ENCODE measurements at places on chromosomes 1 and 21.

- no peak for DNase-seq
Measured at GRCh38 chr1:84859866-84860265, 33.1 kb downstream of the LPAR3 start.

DNA sequence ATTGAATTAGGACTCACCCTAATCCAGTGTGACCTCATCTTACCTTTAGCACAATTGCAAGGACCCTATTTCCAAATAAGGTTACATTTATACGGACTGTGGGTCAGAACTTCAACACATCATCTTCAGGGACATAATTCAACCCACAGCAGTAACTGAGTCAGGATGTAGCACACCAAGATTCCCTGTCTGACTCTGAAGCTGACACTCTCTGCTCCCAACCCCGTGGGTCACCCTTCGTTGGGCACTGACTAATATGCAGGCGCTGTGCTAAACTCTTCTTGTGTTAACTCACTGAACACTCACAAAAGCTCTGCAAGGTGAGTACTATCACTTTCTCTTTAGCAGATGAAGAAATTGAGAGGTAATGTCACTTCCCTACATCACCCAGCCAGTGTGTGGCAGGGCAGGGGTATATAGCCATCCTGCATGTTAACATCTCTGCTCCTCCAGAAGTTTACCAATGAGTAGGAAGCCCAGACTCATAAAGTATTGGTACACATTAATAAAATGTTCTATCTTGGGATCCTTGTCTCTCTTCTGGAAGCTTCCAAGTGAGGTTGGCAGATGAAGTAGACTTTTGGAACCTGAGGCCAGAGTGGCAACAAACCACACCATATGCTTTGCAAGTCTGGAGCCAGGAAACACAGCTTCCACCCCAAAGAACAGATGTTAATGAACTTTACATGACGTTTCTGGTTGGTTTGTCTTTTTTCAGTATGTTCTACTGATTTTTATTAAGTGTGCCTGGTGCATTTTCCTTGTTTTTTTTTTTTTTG, 139.2 kb upstream of the KLHDC7A start:
- no peak for DNase-seq

- DNase-seq: no peak
Measured at GRCh38 chr1:67629370-67630075, 55.5 kb upstream of the GADD45A start.

DNA sequence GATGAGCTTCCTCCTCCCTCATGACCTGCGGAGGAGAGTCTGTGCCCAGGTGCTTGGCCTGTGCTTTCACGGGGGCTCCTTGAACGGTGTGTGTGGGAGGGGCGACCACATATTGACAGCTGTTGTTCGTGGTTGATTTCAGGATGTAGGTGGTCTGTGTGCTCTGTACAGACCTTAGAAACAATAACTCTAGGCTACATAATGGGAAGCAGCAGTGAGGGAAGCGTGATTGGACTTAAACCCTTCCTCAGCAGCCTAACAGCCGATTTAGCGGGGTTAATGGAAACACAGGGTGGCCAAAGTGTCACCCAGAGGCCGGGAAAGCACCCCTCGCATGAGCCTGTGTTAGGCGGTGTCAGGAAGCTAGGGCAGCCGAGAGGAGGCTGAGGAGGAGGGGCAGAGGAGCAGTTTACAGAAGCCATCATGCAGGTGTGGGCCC, 56.0 kb downstream of the TBCE start:
- no peak for DNase-seq

DNA sequence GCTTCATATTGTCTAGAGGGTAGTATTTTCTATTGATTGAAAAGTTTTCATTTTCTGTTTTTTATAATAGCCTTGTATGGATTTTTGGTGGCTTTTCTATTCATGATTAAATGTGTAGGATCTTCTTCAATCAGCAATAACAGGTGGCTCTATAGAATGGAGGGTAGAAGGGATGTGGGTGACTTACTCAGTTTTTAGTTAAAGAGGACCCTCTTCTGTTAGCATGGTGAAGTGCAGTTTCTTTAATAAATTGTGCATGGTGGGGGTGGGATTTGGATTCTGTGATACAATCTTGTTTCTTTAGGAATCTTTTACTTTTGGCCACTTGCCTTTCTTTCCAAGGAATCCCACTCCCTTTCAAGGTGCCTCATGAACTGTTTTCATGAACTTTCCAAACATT, 64.7 kb downstream of the SLC35A3 start:
- DNase-seq: no peak

DNA sequence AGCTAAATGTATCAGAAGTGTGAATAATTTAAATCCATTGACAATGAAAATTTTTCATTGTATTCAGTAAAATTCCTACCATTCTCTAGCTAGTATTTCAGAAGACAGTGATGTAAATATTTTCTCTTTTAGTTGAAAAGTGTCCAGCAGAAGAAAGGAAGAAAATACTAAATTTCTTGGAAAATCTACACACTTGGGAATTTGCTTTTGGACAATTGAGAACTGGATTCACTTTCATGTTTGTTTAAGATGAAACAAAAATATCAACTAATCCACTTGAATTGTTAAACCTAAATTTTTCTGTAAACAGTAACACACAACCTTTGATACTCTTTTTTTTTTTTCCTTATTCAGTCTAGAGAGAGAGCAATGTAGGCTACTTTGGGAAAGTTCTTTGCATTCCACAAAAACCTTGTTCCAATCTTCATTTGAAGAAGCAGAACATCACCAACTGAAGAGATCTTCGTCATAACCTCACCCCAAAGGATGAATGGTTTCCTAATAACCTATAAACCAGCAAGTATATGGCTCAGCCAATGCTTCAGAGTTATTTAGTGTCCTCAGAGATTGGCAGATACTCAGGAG, 155.1 kb upstream of the GORAB start:
- DNase-seq: no peak

DNA sequence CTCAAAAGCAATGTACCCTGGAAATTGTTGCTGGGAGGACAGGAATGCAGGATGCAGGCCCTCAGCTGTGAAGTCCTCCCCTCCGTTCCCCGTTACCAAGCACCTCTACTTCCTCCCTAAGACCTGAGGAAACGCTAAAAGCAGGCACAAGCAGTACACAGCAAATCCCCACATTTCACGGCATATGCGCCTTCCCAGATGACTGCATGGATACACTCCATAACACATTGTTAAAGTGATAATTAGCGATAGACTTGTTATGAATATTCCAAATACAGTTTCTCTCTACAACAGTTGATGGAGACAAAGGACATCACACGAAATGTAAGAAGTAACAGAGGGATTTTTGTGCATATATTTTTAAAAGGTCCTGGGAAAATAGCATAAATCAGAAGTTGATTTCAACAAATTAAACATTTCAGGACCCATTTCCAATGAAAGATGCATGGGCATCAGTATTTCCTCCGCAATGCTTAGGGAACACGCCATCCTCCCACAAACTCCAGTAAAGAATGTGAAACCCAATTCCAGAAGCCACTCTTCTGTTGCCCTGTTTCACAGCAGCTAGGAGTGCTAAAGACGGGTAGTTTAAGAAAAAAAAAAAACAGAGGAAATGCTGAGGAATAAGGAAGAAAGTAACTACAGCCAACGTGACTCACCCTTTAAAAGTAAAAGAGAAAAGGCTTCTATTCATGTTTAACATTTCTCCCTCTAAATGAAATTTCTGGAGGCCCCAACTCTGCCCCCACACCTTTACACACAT, 75.5 kb downstream of the HIVEP3 start:
- DNase-seq: no peak

DNA sequence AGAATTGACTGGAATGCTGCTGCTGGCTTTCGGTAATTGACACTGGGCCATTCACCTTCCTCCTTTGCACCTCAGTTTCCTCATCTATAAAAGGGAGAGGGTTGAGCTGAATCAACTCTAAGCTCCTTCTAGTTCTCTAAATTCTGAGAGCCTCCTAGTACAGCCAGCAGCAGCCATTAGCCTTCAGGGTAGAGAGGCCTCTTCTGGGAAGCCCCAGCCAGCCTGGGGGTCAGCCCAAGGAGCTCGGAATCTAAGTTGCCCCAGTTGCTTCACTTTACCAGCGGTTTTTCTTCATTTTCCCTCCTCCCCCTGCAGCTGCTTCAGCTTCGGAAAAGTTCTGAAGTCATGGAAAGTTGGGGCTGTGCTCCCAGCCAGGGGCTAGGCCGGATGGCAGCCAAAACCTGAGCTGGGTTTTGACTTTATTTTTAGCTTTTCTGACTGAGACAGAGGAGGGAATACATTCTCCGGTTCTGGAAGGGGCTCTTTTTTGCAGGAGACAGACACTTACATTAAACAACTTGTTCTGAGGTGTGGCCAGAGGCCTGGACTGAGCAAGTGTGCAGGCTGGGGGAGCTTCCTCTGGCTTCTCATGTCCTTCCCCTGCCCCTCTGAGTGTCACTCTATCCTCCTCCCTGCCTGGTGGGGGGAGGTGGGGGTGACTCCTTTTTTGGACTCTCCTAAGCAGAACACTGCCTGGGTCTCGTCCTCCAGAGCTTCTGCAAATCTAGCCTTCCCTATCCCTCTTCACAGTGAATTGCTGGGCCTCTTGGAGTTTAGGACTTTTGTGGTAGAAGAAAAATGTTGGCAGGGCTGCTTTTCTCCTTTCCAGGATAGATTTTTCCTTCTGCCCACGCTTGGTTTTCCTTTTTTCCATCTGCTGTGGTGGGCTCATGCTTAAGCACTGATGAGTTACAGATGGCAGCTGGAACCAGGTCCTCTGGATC, 14.4 kb downstream of the LMNA start:
- no peak for DNase-seq

GRCh38 chr1:192538407-192539296, 36.9 kb upstream of the RGS1 start:
- no peak for DNase-seq

GRCh38 chr1:216779686-216780085, 56.5 kb upstream of the ESRRG start:
- DNase-seq: no peak

DNA sequence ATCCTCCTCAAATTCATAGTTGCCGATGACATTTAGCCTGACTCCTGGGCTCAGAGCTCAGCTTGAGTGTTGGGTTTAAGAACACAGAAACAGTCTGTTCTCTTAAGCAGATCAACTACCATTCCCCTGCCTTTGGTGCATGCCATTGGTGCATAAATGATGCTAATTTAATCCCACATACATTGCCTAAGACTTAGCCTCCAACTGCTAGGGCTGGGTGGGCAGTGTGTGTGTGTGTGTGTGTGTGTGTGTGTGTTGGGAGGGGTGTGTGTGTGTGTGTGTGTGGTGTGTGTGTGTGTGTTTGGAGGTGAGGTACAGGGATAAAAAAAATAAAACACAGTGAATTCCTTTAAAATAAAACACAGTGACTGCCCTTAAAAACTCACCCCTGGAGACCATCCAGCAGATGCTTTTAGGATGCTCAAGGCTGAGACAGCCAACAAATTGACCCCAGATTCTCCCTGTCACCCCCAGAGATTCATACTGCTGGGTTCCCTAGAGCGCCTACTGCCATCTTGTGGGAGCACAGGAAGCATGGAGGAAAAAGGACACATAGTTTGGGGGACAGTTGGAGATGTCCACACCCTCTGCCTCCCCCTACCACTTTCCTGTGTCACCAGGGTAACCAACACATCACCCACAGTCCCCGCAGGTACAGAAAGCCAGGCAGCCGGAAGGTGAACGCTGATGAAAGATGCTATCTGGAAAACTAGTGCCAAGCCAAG, 30.6 kb downstream of the KLHDC7A start:
- DNase-seq: no peak
